ENCODE measurements at places on chromosomes 3 and 15.

GRCh38 chr3:45134758-45135521, 11.2 kb downstream of the CDCP1 start:
- no peak for DNase-seq

DNA sequence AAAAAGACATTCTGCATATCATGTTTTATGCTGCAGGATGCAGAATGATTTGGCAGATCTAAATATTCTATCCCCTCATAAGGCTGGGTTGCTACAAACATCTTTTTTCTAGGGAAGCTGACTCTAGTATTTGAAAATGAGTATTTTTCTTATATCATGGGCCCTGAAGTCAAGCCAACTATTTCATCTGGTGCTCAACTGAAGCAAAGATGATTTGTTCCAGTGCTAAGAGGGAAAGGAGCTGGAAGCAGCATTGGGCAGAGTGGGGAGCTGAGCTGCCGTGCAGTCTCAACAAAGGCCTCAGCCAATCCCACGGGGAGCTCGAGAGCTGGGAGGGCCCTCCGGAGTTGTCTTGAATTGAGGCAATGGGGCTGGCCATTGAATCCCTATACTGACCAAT, 155.3 kb upstream of the SLCO3A1 start:
- no peak for DNase-seq

DNA sequence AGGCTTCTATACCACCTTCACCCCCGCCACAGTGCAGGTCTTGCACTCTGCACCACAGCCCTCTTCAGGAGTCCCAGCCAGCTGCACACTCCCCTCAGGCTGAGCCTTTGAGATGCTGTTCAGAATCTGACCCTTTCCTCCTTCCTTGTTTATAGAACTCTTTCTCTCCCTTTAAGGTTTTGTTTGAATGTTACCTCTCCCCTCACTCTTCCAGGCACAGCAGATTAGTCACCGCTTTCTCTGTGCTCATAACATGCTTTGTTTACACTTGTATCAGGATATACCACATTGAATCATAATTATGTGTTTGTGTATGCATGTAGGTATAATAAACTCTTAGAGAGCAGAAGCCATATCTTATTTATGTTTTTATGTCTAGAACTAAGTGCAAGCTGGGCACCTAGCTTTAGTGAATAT, 168.4 kb upstream of the BCL6 start:
- DNase-seq = no peak

- DNase-seq = no peak
These were observed 376.6 kb upstream of the CBLB start for GRCh38 chr3:106245400-106245799.

- DNase-seq = peak; percentile 9
These were observed 11.9 kb upstream of the CD200R1L start for GRCh38 chr3:112858410-112859069.

- DNase-seq = no peak
These were observed 392.4 kb upstream of the PROK2 start for GRCh38 chr3:72177075-72178050.

DNA sequence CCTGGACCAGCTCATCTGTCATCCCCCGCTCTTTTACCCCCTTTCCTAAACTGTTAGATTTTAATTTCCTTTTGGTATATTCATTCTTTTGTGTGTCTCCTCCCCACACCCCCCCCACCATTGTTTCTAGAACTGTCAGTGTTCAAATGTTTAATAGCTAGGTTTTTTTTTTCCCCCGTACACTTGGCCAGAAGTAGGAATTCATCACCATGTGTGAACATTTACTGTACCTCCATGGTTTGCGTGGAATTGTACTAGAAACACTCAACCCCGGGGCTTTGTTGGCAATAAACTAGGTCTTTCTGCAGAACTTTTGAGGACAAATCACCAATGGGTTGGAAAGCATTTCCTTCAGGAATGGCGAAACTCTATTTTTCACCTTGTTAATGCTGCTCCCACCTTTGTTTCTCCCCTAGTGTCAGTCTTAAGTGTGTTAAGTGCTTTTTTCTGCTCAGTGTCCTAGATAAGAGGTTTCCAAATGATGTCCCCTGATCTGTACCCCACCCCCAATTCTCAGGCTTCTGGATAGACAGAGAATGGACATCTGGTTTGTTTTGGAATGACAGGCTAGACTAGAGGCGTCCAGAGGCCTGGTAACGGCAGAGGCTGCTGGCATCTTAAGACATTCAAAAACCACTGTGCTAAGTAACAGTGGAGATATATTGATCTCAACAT, 76.8 kb downstream of the SMAD3 start:
- DNase-seq = no peak

- DNase-seq = no peak
These were observed 45.0 kb downstream of the SUCNR1 start for GRCh38 chr3:151918253-151919029.

- no peak for DNase-seq
These were observed 98.5 kb downstream of the FRMD5 start for GRCh38 chr15:44096596-44096995.

DNA sequence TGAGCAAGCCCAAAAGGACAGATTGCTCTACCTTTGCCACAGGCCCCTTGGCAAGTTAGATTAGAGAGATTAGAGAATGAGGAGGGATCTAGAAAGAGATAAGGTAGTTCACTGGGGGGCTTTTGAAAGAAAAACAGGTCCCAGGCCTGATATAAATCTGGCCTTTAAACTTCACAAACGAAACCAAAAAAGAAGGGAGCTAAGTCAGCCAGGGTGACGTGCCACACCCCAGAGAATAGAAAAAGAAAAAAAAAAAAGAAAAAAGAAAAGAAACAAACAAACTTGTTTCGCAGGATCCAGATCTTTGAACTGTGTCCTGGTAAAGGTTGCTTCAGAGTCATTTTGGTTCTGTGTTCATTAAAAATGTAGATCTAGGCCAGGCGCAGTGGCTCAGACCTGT, 3.6 kb downstream of the KAT2B start:
- DNase-seq = no peak

DNA sequence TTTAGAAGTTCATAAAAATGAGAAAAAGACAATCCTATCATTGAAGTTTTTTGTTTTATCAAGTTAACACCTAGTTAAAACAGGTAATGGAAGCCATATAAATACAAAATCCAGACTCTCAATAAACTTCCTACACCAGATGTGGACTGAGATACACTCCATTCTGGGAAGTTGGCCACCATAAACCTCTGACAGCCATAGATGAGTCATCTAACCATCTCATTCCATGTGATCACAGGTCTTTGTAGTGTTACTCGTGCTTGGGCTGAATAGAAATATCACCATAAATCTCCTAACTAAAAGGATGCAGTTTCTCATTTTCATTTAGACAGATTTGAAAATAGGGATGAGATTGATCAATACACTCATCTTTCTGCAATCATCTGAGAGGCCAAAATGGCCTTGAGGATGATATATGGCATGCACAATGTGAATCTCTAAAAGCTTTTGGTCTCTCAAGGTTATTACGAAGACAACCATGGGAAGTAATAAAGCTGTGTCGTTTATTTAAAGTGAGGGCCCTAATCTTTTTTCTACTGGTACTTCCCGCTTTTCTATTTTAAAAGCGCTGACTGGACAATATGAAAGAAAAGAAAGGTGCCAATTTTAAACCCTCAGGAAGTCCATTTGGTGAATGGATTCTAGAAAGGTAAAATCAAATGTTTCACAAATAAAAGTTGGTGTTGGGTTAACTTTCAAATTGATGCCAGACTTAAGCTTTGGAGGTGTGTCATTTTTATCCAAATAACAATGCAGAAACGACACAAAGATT, 155.5 kb downstream of the POLR2M start:
- DNase-seq = peak; percentile 46

All from non-pigmented ciliary epithelial cell (primary cell).